ENCODE measurements at places on chromosomes 4 and X.

GRCh38 chr4:120714417-120715010, 208.0 kb downstream of the PRDM5 start:
- DNase-seq, result no peak

- no peak for DNase-seq
Observed at GRCh38 chr4:169143335-169143734, 127.4 kb downstream of the SH3RF1 start.

GRCh38 chr4:184400375-184400870, 73.9 kb downstream of the IRF2 start:
- DNase-seq, result no peak

GRCh38 chr4:75376543-75376942, 137.7 kb downstream of the RCHY1 start:
- no peak for DNase-seq

DNA sequence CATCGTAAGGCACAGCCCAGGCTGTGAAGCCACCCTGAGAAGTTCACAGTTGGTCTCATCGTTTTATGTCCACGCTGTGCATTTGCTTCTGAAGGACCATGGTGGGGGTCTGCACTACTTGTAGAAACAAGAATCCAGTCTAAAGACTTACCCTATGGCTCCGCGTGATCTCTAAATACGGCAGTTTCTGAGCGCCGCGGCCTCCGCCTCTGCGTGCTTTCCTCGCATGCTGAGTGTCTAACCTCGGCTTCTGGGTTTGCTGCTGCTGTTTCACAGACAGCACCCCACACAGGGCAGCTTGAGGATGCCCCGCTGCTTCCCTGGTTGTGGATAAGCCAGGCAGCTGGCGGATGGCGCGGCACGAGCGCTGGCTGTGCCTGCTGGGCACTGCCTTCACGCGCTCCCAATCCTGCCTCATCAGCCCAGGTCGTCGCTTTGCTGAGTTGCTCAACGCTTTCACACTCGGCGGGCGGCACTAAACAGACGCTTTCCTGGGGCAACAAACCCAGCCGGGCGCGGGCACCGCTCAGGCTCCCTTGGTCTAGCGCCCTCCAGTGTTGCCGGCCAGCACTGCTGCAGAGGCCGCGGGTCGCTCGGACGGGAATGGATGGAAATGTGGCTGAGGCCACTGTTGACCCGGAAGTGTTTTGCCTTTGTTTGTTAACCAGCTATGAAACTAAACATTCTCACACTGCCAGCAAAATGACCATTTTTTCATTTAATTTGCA, 39.2 kb downstream of the FGFRL1 start:
- DNase-seq, result no peak

GRCh38 chr4:14528918-14529317, 473.4 kb upstream of the CPEB2 start:
- DNase-seq, result no peak
